ENCODE measurements at places on chromosomes 7 and 10. TPM values are rescaled to one million over a fixed set of nuclear protein-coding genes. Genes with fewer than 3 reads are reported as not detected.

The SLC18A2 gene
- under 0.01 TPM for total RNA-seq

The GTPBP4 gene
- total RNA-seq, result 33.7 TPM

The TMEM273 gene
- total RNA-seq, result not detected

The TMEM196 gene
- not detected for total RNA-seq

The DAGLB gene
- 16.5 TPM for total RNA-seq

The NXPH1 gene
- not detected for total RNA-seq

The ACTL6B gene
- total RNA-seq, result not detected

The PNLIP gene
- total RNA-seq, result not detected

The ITIH2 gene
- total RNA-seq, result not detected

The CUBN gene
- total RNA-seq, result 3.4 TPM

The CAMK1D gene
- total RNA-seq, result 2.3 TPM

The BNIP3 gene
- 51.7 TPM for total RNA-seq

The AEBP1 gene
- 122 TPM for total RNA-seq

The CELF2 gene
- total RNA-seq, result 7.6 TPM

The GIMAP5 gene
- total RNA-seq, result 0.08 TPM

The STAG3 gene
- total RNA-seq, result 1.4 TPM

The MEIG1 gene
- total RNA-seq, result not detected

The C1GALT1 gene
- 11.1 TPM for total RNA-seq

The NRP1 gene
- 185 TPM for total RNA-seq

The AKR1E2 gene
- total RNA-seq, result 10.5 TPM

The GSTO2 gene
- 0.47 TPM for total RNA-seq

The GPR37 gene
- 0.30 TPM for total RNA-seq

The ALKBH4 gene
- 8.7 TPM for total RNA-seq

The PRLHR gene
- total RNA-seq, result not detected

The CNPY1 gene
- not detected for total RNA-seq

The CPA4 gene
- 52.9 TPM for total RNA-seq

The CLCN1 gene
- not detected for total RNA-seq

The C10orf67 gene
- not detected for total RNA-seq

The ADAM22 gene
- 0.08 TPM for total RNA-seq

All from smooth muscle cell of the coronary artery (primary cell).